ENCODE measurements at places on chromosomes 16 and 17.

DNA sequence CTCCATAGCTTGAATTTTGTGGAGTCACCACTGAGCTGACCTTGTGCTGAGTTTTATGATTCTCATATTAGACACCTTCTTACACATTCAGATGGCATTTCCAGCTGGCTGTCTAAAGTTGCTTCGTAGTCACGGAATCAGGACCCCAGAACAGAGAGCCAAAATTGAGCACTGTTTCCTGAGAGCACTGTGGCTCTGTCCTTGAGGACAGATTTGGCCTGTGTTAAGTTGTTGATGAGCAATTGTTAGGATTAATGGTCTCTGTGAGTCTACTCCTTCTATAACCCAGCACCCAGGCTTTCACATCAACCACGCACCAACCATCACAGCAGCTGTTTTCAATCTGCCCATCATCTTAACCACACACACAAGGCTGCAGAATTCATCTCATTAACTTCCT, 277.5 kb upstream of the HSBP1 start:
- DNase-seq: no peak

GRCh38 chr17:15412606-15413005, 54.8 kb downstream of the CDRT4 start:
- DNase-seq: no peak

GRCh38 chr17:65287040-65287439, 149.9 kb downstream of the RGS9 start:
- DNase-seq: no peak

DNA sequence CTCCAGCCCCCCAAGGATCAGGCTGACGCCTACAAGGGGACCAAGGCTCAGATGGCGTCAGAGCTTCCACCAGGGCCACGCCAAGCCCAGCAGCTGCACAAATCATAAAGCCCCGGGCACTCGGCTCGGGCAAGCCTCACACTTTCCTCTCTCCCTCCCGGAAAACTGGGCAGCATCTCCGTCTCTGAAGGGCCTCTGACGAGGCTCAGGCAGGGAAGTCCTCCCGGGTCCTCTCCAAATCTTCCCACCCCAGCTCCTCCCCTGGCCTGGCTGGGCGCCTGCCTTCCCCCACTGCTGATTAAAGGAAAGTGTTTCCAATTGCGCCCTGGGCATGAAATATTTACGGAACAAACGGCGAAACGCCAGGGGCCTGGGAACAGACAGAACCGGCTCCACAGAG, 38.5 kb downstream of the PIEZO1 start:
- DNase-seq: no peak

DNA sequence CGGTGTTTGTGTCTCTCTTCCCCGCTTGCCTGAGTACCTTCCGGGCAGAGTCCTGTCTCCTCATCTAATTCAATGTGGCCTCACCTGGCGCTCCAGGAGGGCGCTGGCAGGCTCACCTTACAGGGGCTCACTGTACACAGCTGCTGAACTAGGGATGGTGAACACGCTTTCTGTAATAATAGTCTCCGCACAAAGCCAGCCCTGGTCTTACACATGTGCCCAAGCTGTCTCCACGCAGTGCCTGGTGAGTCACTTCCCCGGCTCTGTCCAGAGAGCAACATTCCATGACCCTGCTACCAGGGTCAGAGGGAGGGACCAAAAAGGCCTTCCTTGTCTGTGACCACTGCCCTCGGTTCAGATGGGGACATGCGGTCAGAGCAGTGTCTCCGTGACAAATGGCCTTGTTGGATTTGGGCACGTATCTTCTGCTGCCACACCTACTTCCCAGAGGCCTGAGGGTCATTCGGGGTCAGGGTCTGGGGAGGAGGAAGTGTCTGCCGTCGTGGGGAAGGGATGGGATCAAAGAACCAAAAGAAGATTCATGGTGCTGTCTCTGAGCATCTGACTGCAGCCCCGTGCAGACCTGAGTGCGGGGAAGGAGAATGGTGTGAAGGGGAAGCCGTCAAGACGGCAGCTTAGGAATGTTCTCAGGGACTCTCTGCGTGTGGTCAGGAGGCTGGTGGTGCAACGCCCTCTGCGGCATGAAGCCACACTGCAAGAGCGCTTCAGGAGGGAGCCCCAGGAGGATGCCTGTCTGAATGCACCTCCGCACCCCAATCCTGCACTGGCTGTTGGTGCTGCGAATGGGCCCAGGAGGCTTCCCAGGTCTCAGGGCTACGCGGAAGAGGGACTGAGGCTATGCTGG, 68.8 kb downstream of the IL21R start:
- DNase-seq: no peak

DNA sequence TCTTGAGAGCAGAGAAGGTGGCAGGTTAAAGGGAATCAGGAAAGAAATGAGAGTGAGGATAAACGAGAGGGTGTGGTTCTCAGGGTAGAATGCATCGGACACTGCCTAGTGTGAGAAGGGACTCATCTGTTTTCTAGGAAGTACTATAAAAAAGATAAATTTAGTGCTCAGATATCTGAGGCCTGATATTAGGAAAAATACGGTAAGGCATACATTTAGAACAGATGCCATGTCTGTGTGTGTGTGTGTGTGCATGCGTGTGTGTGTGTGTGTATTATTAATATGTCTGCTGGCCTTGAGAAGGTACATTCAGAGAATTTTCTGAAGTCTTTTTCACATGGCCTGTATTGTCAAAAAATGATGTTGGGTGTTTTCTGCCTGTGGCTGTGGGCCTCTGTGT, 414.8 kb downstream of the MAF start:
- DNase-seq: no peak

DNA sequence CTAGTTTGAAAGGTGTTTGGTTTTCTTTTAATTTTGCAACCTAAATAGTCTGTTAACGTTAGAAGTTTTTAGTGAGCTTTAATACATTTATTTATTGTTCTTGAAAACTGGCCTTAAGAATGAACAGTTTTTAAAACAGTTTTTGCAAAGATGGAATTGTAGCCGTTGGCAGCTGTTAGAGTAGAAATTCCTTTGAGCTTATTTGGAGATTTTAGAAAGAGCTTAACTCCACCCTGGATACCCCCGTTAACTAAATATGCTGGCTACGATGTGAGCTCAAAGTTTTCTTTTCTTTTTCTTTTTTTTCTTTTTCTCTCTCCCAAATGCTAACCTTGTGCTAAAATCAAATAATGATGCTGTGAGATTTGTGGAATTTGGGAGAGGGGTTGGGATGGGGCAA, 75.2 kb downstream of the COX10 start:
- DNase-seq: no peak

DNA sequence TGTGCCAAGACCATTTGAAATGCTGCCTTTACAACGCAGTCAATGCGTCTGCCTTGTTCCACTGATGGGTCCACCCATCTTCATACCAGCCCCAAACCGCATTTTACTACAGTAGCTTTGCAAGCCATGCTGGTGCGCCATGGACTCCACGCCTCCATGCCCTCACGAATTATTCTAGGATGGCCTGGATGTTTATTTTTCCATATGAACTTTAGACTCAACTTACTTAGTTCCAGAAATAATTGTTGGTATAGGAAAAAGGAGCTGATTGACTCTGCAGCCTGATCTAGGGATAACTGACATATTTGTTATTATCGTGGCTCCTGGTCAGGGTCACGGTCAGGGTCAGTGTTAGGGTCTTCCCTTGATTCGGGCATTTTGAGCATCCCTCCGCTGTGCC, 70.0 kb upstream of the ZNF469 start:
- no peak for DNase-seq

DNA sequence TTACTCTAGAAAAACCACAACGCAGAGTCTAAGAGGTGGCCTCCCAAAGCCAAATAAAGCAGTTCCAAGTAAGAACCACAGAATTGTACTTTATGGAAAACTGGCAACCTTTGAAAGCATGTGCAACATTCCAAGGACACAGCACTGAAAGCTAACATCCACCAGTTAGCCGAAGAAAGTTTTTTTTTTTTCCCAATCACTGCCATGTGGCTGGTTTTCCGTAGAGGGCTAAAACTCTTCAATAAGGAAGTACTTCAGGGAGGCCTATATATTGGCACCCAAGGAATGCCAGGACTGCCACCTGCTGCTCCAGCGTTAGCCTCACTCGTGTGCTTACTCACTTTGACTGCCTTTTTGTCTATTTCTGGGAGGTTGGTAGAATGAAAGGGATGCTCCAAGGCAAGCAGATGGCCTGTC, 25.2 kb downstream of the CEP95 start:
- no peak for DNase-seq

DNA sequence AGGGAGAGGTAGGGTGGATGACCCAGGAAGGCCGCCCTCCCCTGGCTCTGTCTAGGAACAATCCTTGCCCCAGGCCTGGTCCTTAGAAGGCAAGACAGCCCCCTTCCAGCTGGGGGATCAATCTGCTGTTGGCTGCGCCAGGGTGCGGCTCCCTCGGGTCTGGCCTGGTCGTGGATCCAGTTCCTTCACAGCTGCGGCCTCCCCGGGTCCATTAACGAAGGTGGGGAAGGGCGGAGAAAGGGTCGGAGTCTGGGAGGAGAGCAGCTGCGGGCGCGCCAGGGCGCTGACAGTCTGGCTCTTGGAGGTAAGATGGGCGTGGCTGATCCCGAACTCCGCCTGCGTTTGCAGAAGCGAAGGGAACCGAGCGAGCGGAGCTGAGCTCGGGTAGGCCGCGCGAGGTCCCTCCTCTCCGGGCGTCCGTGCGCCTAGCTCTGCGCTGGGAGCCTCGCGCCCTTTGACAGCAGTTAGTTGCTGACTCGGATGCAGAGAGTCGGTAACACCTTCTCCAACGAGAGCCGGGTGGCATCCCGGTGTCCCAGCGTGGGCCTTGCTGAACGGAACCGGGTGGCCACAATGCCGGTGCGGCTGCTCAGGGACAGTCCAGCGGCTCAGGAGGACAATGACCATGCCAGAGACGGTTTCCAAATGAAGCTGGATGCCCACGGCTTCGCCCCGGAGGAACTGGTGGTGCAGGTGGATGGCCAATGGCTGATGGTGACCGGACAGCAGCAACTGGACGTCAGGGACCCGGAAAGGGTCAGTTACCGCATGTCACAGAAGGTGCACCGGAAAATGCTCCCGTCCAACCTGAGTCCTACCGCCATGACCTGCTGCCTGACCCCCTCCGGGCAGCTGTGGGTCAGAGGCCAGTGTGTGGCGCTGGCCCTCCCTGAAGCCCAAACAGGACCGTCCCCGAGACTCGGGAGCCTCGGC, at the start of gene HSPB9:
Gene HSPB9, plus strand, starts transcription at position 434 of the 933 bp plus-strand sequence. Its CDS starts 47 bp downstream, at position 481.
- DNase-seq: no peak

GRCh38 chr16:23141959-23142740, 7.1 kb downstream of the USP31 start:
- no peak for DNase-seq

DNA sequence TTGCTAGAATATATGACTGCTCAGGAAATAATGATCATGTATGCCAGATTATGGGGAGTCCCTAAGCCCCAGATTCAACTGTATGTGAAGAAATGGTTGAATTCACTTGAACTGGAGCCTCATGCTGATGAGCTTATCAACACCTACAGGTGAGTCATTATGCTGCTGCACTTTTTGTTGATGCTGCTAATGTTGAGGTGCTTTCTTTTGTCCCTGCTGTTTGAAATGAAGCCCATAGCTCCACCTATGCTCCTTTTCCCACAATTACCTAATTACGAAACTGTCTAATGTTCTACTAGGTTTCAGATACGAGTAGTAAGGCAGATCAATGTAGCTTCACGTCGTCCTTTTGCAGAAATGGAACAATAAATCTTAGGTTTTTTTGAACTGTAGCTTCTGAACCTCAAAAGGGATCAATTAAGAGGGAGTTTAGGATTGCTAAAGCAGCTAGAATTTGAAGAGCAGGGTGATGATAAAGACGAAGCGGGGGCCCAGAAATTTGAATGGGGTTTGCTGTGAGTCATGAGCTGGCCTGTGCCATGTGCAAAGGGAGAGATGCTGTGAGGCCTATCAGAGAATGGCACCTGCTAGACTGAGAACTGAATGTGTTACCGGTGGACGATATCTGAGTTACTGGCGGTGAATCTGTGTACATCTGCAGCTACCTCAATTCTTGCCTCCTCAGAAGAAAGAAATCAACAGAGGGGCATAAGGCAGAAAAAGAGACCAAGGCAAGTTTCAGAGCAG, 6.1 kb upstream of the UQCRC2 start:
- no peak for DNase-seq

DNA sequence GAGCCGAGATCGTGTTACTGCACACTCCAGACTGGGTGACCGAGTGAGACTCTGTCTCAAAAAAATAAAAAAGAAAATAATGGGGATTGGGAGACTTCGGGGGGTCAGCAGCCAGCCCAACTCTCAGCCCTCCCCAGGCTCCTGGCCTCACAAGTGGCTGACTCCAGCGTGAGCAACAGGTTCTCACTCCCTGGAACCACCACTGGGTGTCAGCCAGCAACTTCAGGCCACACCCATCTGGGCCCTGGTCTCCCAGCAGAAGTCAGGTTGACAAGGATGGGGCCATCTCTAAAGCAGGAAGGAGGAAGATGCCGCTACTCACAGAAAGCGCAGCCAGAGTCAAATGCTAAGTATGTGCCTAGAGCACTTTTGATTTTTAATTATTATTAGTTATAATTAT, 139.4 kb downstream of the C16orf78 start:
- DNase-seq: no peak

DNA sequence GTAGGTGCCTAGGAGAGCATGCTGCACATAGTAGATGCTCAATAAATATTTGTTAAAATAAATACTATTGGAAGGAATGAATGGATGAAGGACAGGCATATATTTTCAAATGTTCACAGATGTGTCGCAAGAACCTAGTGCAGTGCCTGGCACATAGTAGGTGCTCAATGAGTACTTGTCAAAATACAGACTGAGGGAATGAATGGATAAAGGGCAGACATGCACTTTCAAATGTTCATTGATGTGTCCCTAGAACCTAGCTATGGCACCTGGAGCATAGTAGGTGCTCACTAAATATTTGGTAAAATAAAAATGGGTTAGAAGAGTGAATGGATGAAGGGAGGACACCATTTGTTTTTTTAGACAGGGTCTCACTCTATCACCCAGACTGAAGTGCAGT, 26.1 kb downstream of the XYLT1 start:
- no peak for DNase-seq

DNA sequence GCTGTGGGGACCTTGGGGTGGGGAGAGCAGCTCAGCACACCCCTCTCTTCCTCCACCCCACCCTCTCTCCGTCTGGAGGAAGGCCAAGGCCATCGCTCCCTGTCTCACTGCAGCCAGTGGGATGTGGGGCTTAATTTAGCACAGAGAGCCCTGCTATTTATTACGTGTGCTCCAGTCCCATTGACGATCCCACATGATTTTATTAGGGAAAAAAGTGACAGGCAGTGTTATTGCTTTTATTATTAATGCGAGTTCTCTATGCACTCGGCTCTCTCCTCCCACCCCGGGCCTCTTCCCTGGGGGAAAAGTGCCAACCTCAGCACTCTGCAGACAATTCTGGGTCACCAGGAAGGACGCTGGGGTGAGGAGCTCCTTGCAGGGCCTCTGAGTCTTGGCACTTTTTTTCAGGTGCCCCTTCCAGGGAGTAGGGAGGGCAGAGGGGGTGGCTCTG, 57.3 kb downstream of the MGAT5B start:
- DNase-seq: no peak
